ENCODE measurements at places on chromosomes 6 and 20.

DNA sequence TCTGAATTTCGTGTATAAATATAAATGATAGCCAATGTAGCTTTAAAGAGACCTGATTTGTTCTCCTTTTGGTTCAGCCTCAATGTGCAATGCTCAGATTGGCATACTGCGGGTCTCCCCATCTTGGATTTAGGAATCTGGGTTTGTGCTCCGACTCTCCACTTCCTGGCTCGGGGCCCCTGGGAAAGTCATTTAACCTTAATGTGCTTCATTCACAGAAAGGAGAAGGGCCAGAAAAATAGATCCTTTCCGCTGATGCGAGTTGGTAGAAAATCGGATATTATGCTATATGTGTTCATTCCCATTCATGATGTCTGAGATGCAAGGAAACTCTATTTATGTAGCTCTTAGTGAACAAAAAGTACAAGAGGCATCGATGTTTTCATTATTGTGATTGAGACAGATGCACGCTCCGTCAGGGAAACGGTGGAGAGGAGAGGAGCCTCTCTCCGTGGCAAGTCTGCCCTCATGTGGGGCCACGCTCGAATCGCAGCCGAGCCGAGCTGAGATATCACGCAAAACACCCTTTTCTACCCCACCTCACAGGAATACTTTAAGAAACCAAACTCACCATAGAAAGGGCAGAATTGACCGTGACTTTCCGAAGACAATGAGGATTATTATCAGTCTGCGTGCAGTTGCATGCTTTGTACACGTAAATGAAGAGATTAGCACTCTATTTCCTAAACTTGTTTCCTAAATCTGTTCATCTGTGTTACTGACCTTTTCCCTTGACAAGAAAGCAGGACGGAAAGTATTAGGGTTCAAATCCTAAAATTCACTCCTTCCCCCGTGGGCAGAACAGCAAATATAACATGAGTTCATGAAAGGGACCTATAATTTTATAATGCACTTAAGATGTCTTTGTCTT lies 136.6 kb downstream of the COL9A1 start:
- DNase-seq, result peak; percentile 42

DNA sequence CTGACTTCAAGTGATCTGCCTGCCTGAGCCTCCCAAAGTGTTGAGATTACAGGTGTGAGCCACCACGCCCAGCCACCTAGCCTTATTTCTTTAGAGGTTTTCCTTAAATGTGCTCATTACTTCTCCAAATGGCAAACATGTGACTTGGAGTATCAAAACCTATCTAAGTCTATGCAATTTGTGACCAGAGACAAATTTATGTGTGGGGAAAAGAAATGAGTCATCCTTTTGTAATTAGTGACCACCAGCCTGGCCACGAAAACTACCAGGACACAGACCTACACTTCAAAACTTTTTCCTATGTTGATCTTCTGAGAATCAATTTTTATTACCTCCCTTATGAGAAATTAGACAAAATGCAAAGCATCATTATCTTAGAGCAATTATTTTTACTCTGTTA lies 64.6 kb upstream of the OGFRL1 start:
- DNase-seq, result no peak

DNA sequence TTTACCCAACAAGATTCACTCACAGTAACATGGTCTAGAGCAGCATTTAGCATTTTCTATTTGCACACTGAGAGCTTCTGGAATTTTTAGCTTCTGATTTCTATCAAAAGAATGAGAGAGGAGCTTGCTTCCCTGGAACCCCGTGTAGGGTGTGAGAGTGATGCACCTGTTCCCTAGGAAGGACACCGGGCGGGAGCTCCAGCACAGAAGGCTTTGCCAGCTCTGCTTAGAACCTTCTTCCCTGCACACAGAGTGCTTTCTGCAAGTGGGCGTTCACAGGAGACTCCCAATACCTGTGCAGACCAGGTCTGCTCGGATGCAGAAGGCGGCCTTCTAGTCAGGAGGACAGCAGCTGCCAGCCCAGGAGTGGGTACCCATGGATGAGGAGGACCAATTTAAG lies 217.3 kb downstream of the TBXT start:
- DNase-seq, result no peak

- no peak for DNase-seq
These were observed 79.4 kb downstream of the HMGCLL1 start for GRCh38 chr6:55499591-55499990.

GRCh38 chr6:119454714-119455113 lies 105.2 kb upstream of the MAN1A1 start:
- DNase-seq, result no peak

DNA sequence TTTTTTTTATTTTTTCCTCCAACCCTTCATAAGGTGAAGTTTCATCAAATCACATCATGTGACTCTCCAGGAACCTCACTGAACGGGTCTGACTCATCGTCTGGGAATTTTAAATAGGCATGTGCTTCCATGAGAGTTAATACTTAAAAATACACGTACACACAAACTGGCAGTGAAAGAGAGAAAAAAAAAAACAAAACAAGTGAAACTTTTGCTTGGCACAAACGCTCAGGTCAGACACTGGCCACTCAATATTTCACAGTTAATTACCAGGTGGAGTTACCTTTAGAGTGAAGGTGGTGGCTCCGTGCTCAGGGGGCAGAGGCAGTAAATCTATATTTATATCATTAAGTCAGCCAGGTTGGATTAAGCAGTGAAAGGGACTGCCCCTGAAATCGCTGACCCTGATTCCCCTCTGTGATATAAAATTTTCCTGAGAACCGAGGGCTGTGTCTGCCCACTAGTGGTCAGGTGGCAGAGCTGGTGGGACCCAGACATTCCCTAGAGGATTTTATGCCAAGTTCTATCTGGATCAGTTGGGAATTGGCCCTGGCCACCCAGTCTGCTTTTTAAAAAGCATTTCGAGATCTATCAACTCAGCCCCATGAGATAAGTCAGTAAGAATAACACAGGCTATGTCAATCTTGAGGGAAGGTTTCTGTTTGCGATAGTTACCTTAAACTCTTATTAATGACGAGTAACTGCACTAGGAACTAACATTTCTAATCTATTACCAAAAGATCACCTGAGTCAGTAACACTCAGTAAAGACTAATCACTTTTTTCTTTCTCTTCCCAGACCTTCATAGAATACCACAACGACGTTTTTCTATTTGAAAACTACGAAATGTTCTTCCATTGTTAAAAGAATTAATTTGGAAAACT lies 259.1 kb downstream of the HDGFL1 start:
- peak; percentile 98 for DNase-seq

DNA sequence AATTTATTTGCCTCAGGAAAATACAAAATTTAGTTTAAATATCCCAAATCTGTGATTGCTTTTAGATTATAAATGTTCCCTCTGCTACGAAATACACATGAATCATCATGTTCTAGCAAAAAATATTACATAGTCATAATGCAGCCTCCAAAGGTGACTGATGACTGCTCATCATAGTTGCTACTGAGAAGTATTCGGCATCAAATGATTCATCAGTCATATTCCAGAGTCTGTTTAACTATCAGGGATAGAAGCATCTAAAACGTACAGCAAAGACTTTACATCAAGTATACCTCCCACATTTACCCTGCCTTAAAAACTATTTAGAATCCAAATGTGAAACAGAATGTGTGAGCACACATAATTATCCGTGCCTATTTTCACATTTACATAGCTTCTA lies 626.0 kb downstream of the CDH26 start:
- DNase-seq, result peak; percentile 10

DNA sequence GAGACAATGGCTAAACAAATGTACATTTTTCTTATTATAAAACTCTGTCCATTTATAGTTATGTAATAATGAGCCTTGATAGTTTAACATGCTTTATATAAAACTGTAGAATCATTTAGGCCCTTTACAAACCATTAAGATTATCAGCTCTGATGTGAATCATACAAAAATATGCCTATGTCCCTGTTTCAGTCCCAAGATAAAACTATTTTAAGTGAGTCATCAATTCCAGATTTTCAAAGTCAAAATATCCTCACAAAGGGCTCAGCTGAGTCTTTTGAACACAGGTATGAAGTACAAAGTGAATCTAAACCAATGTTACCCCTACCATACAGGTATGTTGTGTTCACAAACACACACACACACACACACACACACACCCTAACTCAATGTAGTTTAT lies 88.0 kb downstream of the PTPRK start:
- peak; percentile 63 for DNase-seq

DNA sequence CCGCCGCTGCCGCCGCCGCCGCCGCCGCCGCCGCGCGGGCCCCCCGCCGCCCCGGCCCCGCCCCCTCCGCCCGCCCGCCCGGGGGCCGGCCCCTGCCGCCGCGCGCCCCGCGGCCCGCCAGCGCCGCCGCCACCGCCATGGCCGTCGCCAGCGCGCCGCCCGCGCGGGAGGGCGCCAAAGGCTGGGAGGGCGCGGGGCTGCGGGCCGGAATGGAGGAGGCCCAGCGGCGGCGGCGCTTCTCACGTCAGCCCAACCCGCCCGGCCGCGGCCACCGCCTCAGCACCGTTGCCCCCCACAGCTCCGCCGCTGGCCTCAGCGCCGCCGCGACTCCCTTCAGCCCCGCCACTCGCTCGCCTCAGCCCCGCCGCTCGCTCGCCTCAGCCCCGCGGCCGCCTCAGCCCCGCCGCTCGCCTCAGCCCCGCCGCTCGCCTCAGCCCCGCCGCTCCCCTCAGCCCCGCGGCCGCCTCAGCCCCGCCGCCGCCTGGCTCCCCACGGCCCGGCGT lies 258 bp downstream of the PHF10 start:
- peak; percentile 18 for DNase-seq

DNA sequence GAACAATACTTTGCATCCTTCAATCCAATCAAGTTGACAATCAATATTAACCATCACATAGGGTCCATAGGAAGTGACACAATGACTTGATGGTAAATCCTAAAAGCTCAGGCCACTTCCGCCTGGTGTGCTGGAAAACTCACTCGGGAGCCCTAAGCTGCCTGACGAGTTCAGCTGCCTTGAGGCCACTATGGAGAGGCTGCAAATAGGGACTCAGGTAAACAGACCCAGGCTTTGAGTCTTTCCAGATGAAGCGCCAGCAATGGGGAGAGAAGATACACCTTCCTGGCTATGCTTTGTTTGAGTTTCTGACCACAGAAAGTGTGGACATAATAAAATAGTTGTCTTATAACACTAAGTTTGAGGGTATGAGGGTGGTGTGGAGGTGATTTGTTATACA lies 112.6 kb downstream of the GPR63 start:
- DNase-seq, result no peak

DNA sequence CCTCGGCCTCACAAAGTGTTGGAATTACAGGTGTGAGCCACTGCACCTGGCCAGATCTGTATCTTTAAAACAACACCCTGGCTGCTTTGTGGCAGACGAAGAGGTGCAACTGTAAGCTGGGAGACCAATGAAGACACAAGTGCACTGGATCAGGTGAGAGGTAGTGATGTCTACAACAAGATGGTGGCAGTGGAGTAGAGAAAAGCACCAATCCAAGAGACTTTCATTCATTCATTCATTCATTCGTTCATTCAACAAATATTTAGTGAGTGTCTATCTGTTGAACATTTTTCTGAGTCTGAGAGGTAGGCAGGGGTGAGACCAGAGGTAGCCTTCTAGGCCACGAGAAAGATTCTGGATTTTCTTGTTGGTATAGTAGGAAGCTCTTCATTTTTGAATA lies 36.9 kb upstream of the TTPAL start:
- DNase-seq, result no peak

- DNase-seq, result no peak
These were observed 39.4 kb upstream of the TGM6 start for GRCh38 chr20:2341336-2341735.

DNA sequence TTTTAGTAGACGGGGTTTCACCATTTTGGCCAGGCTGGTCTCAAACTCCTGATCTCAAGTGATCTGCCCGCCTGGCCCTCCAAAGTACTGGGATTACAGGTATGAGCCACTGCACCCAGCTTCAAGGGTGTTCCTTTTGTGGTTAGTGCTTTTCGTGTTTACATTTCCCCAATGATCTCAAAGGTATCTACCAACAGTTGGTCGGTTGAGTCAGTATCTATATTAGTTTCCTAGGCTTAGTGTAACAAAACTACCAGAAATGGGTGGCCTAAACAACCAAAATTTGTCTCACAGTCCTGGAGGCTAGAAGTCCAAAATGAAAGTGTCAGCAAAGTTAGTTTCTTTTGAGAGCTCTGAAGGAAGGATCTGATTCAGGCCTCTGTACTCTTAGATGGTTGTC lies 30.1 kb downstream of the CASP8AP2 start:
- no peak for DNase-seq

GRCh38 chr20:63411898-63412631 lies 50.9 kb upstream of the CHRNA4 start:
- no peak for DNase-seq

- DNase-seq, result no peak
These were observed 91.5 kb upstream of the MLN start for GRCh38 chr6:33895296-33895695.

DNA sequence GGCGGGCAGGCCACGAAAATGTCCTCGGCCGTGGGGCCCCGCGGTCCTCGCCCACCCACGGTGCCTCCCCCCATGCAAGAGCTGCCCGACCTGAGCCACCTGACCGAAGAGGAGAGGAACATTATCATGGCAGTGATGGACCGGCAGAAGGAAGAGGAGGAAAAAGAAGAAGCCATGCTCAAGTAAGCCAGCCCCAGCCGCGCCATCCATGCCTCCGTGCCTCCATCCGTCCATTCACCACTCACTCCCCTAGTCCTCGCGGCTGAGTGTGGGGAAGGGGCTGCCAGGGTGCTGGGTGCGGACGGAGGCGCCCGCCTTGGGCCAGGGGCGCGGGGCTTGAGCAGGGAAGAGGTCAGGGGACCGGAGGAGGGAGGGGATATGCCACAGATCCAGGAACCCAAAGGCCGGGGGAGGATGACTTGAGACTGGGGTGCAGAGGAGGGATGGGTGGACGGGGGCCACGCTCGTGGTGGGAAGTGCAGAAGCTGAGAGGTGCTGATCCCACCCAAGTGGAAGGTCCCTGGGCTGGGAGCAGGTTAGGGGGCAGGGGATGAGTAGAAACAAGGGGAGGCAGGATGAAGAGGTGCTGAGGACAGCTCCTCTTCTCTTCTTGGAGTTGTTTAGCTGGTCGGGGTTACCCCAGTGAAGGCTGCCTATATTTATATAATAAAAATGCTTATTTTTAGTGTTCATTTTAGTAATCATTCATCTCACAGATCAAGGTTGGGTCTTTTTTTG lies 825 bp downstream of the RIMS1 start:
- no peak for DNase-seq

DNA sequence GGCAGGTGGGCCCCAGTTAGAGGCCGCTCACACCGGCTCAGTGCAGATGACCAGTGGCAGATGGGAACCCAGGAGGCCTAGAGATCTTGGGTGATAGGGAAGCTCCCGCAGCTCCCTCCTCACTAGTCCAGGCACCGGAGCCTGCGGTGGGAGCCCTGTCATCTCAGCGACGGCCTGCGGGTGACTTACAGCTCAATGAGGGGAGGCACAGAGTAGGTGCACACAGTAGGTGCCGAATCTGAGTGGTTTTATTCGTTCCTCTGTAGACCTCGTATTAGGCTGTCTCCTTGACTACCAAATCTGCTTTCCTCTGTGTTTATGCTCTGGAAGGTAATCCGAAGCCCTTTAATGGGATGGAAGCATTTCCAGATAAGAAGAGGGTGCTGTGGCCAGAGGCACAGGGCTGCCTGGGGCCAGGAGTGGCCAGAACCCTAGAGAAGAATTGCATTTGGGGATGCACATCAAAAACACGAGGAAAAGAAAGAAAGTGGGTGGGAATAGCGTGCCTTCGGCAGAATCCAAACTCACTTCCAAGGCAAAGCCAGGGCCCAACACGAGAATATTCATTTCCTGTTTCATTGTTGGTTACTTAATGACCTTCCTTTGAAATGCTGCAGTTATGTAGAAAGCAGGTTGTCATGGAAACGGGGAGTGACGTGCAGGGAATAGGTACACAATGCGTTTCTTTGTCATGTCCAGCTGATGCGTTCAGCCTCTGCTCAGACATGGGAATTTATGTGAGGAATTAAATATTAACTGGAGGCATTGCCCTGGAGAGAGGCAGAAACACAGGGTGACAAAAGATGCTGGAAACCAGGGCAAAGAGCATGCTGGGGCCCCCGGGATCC lies 24.7 kb downstream of the MYT1 start:
- DNase-seq, result no peak

All from fibroblast of skin of right quadriceps (primary cell).